ENCODE measurements at places on chromosomes 3 and 15.

GRCh38 chr15:40584191-40584590 is 9.9 kb upstream of the KNL1 start:
- no peak for DNase-seq

- no peak for DNase-seq
Measured at GRCh38 chr3:46477145-46477544, 12.4 kb upstream of the LTF start.

- DNase-seq = no peak
Measured at GRCh38 chr3:16490062-16490619, 23.4 kb downstream of the RFTN1 start.

DNA sequence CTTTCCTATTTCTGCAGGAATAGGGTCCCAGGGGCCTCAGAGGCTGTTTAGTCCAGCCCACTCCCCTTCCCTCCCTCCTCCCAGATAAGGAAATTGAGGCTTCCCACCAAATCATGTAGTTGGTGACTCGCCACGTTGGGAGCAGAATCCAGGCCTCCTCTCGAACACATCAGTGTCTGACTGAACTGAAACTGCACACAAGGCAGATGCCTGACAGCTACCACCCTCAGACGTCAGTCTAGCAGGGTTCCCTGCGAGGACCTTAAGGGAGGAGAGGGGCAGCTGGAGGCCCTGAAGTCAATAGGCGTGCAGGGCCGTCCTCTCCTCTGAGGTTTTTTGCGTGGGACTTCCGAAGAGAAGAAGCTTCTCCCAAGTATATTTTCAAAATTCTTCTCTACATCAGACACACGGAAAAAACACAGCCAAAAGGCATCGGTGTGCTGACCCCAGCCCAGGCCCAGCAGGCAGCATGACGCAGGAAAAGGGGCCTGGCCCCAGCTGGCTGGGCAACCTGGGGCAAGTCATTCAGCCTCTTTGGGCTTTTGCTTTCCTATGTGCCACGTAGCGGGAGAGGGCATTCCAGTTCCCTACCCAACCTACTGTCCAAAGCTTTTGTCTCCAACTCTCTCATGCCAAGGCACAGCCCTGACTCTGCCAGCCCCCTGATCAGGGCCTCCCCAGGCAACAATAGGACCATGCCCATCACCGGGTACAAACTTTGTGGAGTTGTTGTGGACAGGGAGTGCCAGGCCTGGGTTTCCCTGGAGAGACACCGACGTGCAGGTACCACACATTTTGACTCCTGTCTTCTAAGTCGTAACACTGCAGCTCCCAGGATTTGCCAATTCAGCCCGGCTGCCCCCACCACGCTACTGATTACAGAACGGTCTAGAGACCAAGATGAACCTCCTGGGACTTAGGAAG is 283.1 kb downstream of the XXYLT1 start:
- DNase-seq = no peak

- DNase-seq = peak; percentile 61
Measured at GRCh38 chr3:99532246-99532645, 106.1 kb upstream of the COL8A1 start.

GRCh38 chr15:96487245-96487644 is 156.7 kb downstream of the NR2F2 start:
- no peak for DNase-seq

- no peak for DNase-seq
Measured at GRCh38 chr3:152334761-152335160, 66.0 kb downstream of the MBNL1 start.

GRCh38 chr3:128072454-128073184 is 20.4 kb downstream of the SEC61A1 start:
- no peak for DNase-seq

DNA sequence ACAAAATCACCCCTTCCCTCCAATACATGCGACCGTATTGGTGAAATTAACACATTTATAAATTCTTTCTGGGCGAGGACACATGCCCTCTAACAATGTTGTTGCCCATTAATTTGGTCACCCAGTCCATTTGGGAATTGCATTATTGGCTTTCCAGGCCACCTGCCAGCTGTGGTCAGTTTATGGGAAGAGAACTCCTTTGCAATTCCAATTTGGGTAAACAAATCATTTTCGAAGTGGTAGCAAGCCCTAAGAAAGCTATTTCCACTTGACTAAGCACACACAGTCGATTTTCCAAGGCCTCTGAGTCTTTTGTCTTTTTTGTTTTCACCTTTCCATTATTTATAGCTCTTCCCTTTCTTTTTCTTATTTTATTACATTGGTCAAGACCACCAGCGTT is 362.3 kb upstream of the RGMA start:
- no peak for DNase-seq

- peak; percentile 36 for DNase-seq
Measured at GRCh38 chr3:160226026-160226907, 1.0 kb downstream of the C3orf80 start.

DNA sequence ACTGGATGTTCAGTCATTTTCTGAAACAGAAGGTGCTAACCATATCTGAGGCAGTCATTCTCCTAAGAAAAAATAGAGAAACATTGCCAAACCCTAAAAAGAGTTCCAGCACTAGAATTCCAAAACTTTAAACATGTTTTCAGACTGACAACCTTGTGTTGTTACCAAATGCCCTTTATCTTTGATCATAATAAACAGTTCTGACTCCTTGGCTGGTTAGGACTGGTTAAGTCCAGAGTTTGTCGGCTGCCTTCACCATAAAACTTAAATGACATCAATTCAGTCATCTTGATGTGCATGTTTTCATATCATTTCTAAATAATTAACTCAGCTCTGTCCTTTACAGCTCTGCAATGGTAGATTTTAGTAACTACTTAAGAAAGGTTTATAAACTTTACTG is 68.0 kb downstream of the COL8A1 start:
- DNase-seq = no peak

DNA sequence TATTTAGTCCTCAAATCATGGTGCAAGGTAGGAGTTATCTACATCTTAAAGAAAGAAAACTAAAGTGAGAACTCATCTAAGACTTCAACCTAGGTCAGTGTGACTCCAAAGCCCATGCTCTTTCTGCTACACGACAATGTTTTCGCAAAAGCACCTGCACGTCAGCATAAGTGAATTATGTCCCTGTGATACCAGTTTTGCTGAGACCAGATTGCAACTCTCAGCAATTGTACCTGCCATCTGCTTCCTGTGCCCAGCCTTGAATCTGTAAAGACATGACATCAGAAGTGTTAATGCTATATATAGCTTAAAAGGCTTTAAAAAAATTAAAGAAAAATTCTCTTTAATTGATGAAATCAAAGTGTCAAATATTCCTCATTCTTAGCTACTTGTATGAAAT is 43.4 kb downstream of the RETNLB start:
- DNase-seq = no peak
